NCI-H2081 (cell line): ENCODE measurements at places on chromosomes 12 and 14.
A peak's percentile ranks its signal among the peaks of the same experiment; 100 is the strongest.

- no peak for DNase-seq
These were observed 60.2 kb downstream of the CCDC88C start for GRCh38 chr14:91357272-91358024.

DNA sequence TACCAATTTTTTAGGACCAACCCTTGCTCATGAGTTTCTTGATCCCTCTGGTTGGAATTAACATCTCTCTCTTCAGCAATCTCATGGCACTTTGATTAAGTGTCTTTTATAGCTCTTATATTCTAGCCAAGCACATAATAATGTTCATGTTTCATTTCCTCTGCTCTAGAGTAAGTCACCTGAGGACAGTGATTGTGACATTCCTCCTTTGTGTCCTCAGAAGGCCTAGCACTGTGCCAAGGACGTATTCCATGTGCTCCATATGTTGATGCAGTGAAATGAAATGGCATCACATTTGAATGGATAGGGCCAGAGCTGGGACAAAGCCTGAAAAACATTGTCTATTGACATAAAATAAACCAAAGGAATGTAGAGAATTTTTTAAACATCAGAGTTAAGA lies 322.8 kb upstream of the PRICKLE1 start:
- DNase-seq = no peak

DNA sequence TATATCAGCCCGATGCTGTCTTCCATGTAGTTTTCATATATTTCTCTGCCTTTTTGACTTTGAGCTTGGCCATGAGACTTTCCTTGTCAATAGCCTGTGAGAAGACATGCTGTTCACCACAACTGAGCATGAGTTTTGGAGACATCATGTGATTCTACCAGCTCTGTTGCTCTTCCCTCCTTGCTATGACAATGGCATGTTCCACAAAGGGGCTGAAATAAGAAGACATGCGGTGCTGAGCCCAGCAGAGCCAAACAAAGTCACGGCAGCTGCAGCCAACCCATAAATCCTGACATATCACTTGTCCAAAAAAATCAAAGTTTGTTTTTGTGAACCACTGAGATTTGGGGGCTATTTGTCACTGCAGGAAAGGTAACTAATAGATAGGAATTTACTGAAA lies 343.4 kb upstream of the KITLG start:
- no peak for DNase-seq

DNA sequence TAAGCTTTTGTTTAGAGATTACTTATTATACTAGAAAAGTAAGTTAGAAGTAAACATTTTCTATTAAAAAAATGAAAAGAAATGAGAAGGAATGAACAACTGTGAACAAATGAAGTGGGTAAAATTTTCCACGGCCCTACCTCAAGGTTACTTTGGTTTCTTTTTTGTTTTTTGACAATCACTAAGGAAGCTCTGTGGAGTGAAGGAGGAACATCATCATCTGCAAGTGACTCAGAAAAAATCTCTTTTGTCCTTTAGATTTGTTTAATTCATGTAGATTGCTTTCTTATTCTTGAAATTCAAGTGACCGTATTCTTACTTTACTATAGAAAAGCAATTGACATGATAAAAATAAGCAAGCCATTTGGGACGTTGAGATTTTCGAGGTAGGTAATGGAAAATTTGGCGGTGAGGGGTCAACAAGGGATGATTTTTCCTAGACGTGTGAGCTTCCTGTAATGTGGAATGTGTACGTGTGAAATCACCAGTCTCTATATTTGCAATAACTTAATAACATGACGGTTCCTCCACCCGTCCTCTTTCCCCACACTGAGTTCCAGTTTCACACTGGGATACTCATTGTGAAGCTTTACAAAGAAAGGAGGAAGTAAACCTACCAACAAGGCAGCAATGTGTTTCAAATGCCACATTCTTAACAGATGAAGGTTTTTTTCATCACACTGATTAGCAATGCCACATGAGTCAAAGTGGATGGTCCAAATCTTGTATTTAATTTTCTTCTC lies 62.3 kb upstream of the EGLN3 start:
- DNase-seq = no peak

GRCh38 chr12:69575346-69575745 lies 9.9 kb upstream of the CCT2 start:
- no peak for DNase-seq

GRCh38 chr14:104715416-104715815 lies 8.6 kb upstream of the ADSS1 start:
- no peak for DNase-seq

DNA sequence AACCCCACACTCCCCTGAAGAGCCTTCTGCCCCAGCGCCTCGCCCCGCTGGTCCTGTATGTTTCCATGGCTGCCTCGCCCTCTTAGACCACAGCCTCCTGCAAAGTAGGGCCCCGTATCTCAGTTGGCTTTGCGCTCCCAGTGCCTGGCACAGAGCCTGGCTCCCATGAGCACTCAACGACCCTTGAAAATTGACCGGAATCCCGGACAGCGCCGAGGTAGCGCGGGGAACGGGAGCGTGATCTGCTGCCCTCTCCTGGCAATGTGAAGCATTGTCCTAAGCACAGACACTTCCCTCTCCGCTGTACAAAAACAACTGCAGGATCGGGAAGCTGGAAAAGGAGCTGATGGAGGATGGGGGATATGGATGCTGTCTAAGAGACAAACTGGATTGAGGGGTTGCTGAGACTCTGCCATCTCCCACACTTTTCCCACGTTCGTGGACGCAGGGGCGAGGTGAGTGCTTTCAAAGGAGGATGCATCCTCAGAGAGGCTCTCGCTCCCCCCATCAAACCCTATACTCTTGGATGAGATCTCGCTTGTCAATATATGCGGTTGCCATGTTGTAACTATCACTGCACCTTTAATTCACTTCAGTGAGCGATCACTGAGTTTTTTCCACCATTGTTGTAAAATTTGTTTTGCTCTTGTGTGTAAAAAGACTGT lies 10.7 kb upstream of the FKBP4 start:
- peak; percentile 50 for DNase-seq
